Stimulated activated CD4-positive, alpha-beta T cell treated with anti-CD3 and anti-CD28 coated beads, Interleukin-1b, Interleukin-23, amount 100 ng/mL, for 48 hours (primary cell): ENCODE measurements at places on chromosomes 7 and 10.
A peak's percentile ranks its signal among the peaks of the same experiment; 100 is the strongest.

DNA sequence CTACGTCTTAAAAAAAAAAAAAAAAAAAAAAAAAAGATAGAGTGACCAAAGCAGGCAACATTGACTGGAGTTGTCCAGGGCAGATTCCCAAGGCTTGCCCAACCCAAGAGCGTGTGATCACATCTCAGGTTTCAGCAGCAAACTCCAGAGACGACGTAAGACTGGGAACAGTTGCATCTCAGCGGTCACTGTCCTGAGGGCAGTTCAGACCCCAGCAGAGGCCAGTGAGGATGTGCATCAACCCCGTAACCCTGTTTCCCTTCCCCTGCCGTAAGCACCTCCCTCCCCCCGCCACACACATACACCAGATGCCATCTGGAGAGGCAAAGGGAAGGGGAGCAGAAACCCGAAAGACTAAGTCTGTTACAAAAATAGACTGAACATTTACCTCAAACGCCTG, 19.3 kb upstream of the TOMM7 start:
- DNase-seq = no peak

DNA sequence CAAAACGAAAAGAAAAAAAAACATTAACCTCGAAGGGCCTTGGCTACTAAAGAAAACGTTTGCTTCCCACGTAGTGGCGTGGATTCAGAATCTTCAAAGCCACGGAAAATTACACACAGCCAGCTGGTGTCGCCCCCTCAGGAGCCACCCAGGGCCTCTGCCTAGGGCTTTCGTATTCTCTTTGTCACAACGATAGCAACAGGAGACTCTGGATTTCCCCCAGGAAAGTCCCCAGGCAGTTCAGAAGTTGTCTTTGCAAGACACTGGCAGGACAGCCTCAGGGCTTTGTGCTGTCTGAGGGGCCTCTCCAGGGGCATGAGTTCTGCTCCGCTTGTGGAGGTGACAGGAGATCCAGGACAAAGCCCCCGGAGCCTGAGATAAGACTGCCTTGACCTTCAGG, 150.2 kb upstream of the INSYN2A start:
- peak; percentile 16 for DNase-seq

DNA sequence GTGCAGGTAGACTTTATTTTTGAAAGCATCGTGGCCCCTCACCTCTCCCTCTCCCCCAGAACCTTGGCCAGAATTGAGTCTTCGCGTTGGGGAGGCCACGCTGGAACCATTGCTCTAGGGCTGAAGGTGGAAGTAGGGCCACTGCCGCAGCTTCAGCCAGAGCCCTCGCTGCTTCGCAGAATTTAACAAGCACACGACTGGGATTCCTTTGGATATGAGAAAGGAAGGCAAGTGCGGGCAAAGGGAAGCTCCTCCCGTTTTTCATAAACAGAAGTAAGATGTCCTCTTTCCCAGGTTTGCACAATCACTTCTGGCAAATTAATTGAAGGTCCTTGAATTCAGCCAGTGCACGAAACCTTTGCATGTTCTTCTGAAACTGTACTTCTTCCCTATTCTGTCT, 168.1 kb downstream of the CCDC3 start:
- no peak for DNase-seq

DNA sequence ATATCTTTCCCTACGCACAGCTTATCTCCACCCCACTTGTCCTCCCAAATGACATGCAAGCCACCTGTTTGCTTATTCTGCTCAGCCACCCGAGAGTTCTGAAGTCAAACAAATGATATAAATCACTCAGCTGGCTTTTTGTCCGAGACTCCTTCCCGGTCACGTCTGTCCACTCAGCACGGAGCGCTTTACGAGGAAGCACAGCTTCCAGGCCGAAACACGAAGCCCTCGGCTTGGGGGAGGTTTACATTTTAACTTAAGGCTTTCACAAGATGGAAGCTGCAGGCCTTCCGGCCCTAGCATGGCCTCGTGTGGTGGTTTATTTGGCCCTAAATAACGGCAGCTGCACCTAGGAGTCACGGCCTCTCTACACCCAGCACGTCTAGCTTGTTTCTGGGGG, 60.1 kb upstream of the GNA12 start:
- DNase-seq = no peak

GRCh38 chr7:106652092-106652491, 8.9 kb downstream of the CCDC71L start:
- DNase-seq = no peak

GRCh38 chr10:131477457-131478121, 166.1 kb upstream of the TCERG1L start:
- DNase-seq = no peak

GRCh38 chr10:110326351-110327032, 21.8 kb upstream of the SMNDC1 start:
- no peak for DNase-seq

DNA sequence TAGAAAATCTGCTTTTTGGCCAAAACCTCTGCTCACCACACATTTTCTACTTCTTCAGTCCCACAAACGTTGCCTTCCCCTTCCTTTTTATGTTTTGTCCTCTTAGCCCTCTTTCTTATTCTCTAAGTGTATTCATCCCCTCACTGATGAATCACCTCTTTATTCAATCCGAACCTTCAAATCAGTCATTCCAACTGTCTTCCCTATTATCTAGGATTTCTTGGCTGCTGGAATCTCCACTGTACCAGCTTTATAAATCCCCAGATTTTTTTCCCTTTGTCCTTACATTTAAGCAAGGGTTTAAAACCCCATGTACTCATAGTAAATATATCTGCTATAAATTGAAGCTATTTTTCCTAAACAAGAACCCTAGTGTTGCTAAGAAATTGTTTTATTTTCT, 176.9 kb downstream of the SEMA3A start:
- DNase-seq = no peak

GRCh38 chr10:25308278-25308677, 133.5 kb downstream of the GPR158 start:
- no peak for DNase-seq
